Bronchial epithelial cell (primary cell): ENCODE measurements at places on chromosomes 2 and 18.

DNA sequence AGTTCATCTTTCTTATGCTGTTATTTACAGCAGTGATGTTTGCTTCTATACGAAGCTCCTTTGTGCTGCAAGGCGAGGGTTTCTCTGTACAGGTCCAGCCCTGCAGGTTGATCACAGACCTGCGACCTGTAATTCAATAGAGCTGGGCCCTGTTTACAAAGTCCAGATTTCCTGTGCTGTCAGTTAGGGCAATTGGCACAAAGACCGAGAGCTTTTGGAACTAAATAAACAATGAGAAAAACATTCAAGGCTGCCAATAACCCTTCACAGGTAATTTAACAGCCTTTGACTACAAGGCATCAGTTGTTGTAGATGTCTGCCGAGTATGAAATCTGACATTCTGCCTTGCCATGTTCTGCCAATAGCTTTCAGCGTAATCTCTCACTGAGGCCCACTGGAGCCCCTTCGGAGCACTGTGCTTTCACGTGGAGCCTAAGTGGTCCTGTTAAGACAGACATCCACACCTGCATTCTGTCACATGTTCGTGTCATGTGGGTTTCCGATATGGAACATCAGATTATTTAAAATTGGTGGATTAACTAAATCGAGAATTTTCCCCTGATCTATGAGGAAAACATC lies 232.5 kb downstream of the PTGR3 start:
- no peak for DNase-seq

GRCh38 chr2:197236816-197237215 lies 73.8 kb downstream of the ANKRD44 start:
- DNase-seq = no peak

- no peak for DNase-seq
Observed at GRCh38 chr2:78290581-78291214, 734.8 kb upstream of the REG3G start.

- DNase-seq = peak; percentile 97
Observed at GRCh38 chr2:223860809-223861738, 23.7 kb upstream of the AP1S3 start.

DNA sequence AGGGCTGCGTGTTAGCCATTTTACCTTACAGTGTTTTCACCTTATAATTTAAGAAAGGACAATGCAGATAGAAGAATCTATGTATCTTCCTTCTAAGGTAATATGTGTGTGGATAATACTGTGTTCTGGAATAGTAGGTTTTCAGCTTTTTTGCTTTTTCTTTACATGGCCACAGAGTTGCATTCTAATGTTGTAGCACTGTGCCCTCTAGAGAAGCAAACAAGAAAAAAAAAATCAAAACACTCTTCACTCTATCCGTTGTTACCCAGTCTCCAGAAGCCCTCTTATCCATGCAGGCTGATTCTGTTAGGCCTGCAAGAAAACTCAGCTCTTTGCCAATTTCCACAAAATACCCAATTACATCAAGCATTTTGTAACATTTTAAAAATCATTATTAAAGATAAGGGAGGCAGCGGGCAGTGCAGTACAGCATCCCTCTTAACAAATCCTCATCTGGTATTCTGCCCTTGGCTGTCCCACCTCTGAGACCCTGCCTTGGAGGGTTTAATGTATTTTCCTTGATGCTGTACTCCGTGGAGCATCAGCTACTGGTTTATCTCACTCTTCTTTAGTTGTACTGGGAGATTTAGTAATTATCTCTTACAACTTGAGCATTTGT lies 41.8 kb downstream of the CDH7 start:
- DNase-seq = no peak

GRCh38 chr2:190716176-190716807 lies 67.4 kb downstream of the NAB1 start:
- peak; percentile 22 for DNase-seq

DNA sequence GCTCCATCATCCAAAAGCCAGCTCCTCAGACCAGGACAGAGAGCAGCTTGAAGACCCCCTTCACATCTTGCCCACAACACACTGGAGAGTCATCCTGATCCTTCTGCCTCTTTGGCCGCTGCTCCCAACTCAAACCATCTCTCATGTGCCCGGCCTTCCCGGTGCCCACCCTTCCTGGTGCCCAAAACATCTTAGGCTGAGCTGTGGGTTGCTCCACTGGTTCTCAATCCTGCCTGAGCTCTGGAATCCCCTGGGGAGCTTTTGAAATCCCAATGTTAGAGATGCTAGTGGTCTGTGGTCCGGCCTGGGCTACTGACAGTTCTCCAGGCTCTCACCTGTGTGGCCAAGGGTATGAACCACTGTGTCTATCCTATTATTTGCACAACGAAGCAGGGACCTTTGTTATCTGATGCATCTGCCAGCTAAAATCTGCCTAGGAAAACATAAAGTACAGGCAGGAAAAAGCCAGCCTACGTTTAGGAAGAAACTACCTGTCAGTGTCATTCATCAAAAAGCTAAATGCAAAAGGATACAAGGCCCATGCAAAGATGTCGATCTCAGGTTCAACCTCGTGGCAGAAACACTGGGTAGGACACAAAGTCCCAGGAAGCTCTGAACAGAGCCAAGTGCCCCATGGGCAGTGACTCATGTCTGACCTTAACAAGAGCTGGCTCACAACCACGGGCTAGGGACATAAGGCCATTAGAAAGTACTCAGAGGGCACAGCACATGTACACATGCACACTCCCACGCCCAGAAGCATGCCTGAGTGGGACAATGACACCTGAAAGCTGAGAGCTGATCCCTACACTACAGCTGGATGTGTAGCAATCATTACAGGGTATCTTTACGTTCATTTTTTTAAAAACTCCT lies 30.8 kb downstream of the TBC1D8 start:
- DNase-seq = peak; percentile 89

DNA sequence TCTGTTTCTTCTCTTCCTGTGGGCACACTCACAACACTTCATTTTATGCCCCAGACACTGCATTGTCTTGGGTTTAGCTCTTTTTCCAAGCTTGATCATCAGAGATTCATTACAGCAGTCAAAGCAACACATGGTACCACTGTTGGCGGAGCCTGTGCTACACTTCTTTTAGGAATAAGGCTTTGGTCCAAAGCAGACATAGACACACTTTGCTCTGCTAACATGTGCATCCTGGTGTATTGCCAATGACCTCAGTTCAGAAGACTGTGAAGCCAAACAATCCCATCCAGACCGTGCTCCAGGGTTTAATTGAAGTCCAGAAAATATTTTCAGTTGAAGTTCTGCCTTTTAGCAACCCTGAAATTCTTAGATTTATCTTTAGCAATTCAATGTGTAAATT lies 354.6 kb upstream of the RAB12 start:
- no peak for DNase-seq

- DNase-seq = no peak
Observed at GRCh38 chr2:44822174-44822573, 119.3 kb upstream of the SIX3 start.

GRCh38 chr2:204312105-204312504 lies 233.2 kb upstream of the PARD3B start:
- no peak for DNase-seq
